Ovary (tissue), 10 donors: ENCODE measurements at places on chromosomes 2 and 18. TPM values are rescaled to one million over a fixed set of nuclear protein-coding genes. Genes with fewer than 3 reads are reported as not detected.

FEV gene
- total RNA-seq, result not detected

COL5A2 gene
- 30.2 TPM for total RNA-seq

TOGARAM2 gene
- 1.8 TPM for total RNA-seq

FECH gene
- 20.3 TPM for total RNA-seq

AQP12A gene
- total RNA-seq, result not detected

TWIST2 gene
- total RNA-seq, result 46.8 TPM

CTIF gene
- total RNA-seq, result 26.8 TPM

ADD2 gene
- total RNA-seq, result 6.2 TPM

DNA sequence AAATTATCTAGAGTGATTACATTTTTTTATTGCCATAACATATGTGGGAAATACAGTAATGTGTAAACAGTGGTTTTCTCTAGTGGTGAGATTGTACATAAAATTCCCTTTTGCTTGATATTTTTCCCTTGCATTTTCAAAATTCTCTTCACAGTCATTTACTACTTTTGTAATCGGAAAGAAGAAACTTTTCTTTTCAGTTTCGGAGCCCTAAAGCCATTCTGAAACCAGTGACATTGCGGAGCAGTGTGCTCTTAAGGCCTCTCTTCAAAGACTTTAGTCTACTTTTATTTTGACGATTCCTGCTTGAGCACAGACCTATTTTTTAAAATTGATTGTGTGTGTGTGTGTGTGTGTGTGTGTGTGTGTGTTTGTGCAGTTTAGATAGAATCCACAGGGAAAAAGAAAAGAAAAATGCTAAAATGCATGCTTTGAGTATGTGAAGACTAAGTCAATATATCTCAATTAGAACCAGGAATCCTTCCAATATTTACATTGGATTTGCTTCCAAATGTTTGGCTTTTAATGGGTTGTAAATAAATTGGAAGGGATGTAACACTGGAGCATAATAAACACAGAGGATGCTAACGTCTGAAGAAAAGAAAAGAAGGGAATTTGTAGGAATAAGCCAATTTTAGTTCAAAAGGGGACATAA, 357.4 kb downstream of the RND3 start:
- no peak for DNase-seq
- H3K36me3 ChIP-seq, result no peaks in the 10 kb centered on the region
- no peaks in the 10 kb centered on the region for H3K27me3 ChIP-seq
- H3K27ac ChIP-seq, result no peak overlapping the region
- no peaks in the 10 kb centered on the region for H3K4me1 ChIP-seq

DNA sequence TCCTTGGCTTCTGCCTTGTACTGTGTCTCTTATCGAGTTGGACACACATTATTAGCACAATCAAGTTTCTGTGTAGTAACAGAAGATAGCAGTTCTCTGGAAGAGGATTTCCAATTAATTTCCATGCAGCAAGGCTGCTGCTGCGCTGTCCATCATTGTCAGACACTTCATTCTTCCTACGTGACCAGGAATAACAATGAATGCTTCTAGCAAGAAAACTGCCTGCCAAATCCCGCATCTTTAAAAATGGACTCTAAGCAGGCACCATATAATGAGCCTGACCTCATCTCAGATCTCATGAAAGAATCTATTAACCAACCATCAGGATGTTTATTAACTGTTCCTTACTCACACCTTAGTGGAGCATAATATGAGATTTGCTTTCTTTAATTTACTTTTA, 1067.7 kb upstream of the FAM98A start:
- H3K27ac ChIP-seq, result no peak overlapping the region
- no peaks in the 10 kb centered on the region for H3K4me1 ChIP-seq
- H3K36me3 ChIP-seq, result no peaks in the 10 kb centered on the region
- no peaks in the 10 kb centered on the region for H3K27me3 ChIP-seq

- H3K4me1 ChIP-seq, result no peaks in the 10 kb centered on the region
- no peak for DNase-seq
- no peaks in the 10 kb centered on the region for H3K36me3 ChIP-seq
- no peaks in the 10 kb centered on the region for H3K27me3 ChIP-seq
Measured at GRCh38 chr2:28209261-28209691, 183.4 kb upstream of the FOSL2 start.

- H3K4me3 ChIP-seq, result no peak overlapping the region
- H3K4me1 ChIP-seq, result no peaks in the 10 kb centered on the region
Measured at GRCh38 chr2:3113122-3113521, 264.5 kb downstream of the EIPR1 start.

- H3K27me3 ChIP-seq, result no peaks in the 10 kb centered on the region
- H3K4me3 ChIP-seq, result no peak overlapping the region
- no peaks in the 10 kb centered on the region for H3K4me1 ChIP-seq
- no peak overlapping the region for H3K27ac ChIP-seq
Measured at GRCh38 chr2:231364961-231365810, 30.3 kb upstream of the B3GNT7 start.

DNA sequence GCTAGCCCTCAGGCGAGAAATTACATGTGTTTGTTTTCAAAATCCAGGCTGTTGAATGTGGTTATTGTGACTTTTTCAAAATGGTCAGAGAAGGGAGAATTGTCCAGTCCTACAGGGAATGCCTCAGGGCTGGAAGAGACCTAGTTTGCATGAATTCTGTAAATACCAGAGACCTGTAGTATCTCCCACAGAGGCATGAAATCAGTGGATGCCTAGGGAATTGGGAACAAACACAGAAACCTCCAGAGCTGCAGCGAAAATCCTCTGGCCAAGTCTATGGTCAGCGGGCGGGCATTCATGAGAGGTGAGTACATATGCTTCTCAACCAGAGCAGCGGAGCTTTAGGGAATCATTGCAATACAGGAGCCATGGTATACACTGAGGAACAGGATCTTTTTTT, 1596.5 kb upstream of the NXPH2 start:
- no peak for DNase-seq
- H3K4me1 ChIP-seq, result no peaks in the 10 kb centered on the region
- no peak overlapping the region for H3K4me3 ChIP-seq
- H3K36me3 ChIP-seq, result no peaks in the 10 kb centered on the region

DNA sequence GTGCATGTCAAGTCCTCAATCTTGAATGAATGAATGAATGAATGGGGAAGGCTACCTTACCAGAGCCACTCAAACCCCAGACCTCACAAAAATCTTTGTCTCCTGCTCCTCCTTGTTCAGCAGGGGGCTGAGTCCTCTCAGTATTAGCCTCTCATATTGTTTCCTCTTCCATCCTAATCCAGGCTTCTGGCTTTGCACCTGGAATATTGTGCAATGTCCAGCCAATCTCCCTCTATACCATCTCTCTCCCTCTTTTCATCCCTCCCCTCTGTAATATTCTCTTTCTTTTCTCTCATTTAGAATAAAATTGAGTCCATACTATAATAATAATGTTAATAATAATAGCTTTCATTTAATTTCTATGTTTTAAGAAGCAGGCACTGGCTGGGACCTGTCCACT, 34.3 kb downstream of the ARHGAP25 start:
- H3K27ac ChIP-seq, result no peak overlapping the region
- DNase-seq, result no peak
- H3K4me1 ChIP-seq, result peaks cover 23% of the 10 kb centered on the region
- H3K27me3 ChIP-seq, result no peaks in the 10 kb centered on the region
- H3K4me3 ChIP-seq, result no peak overlapping the region

GRCh38 chr2:120312860-120313694, 32.9 kb upstream of the INHBB start:
- peaks cover 3% of the 10 kb centered on the region for H3K4me1 ChIP-seq
- H3K27me3 ChIP-seq, result no peaks in the 10 kb centered on the region
- peak overlapping the region; percentile 47 for H3K4me3 ChIP-seq
- H3K36me3 ChIP-seq, result no peaks in the 10 kb centered on the region
- peak; percentile 86 for DNase-seq

GRCh38 chr2:8496617-8497016, 185.2 kb upstream of the ID2 start:
- H3K36me3 ChIP-seq, result no peaks in the 10 kb centered on the region
- no peak overlapping the region for H3K4me3 ChIP-seq
- H3K27me3 ChIP-seq, result no peaks in the 10 kb centered on the region

DNA sequence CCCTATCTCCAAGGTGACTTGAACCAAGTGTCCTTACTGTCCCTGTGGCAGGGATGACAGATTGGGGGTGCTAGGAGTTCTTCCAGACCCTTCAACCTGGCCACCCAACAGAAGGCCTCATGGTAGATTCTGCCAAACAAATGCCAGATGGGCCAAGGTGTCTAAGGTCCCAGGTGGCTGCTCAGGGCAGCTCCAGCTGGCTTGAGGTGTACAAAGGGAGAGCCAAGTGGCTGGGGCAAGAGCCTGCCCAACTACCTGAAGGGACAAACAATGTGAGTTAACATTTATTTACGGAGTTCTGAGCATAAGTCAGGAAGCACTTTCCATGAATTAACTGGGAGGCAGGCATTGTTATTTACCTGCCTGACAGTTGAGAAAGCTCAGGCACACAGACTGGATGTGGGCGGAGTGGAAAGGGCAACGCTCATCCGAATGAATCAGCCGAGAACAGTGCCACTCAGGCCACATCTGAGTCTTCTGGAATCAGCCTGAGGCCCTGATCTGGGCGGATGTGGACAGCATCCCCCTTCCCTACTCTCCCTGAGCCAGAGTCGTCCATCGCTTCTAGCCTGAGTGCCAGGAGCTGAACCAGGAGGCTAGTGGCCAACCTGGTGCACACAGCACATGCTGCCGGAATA, 4.4 kb upstream of the KCNIP3 start:
- DNase-seq, result no peak
- H3K4me1 ChIP-seq, result no peaks in the 10 kb centered on the region
- H3K27me3 ChIP-seq, result no peaks in the 10 kb centered on the region
- H3K27ac ChIP-seq, result no peak overlapping the region

- DNase-seq, result no peak
- H3K4me1 ChIP-seq, result no peaks in the 10 kb centered on the region
- H3K36me3 ChIP-seq, result no peaks in the 10 kb centered on the region
- no peak overlapping the region for H3K27ac ChIP-seq
- H3K27me3 ChIP-seq, result no peaks in the 10 kb centered on the region
Measured at GRCh38 chr2:105712166-105712915, 32.4 kb upstream of the NCK2 start.

- H3K4me1 ChIP-seq, result no peaks in the 10 kb centered on the region
- DNase-seq, result no peak
- no peak overlapping the region for H3K27ac ChIP-seq
- no peak overlapping the region for H3K4me3 ChIP-seq
Measured at GRCh38 chr2:11398750-11399437, 54.5 kb upstream of the ROCK2 start.

GRCh38 chr2:204494681-204495080, 50.6 kb upstream of the PARD3B start:
- H3K27me3 ChIP-seq, result no peaks in the 10 kb centered on the region
- H3K36me3 ChIP-seq, result no peaks in the 10 kb centered on the region
- no peak for DNase-seq
- no peak overlapping the region for H3K4me3 ChIP-seq
- no peak overlapping the region for H3K27ac ChIP-seq

DNA sequence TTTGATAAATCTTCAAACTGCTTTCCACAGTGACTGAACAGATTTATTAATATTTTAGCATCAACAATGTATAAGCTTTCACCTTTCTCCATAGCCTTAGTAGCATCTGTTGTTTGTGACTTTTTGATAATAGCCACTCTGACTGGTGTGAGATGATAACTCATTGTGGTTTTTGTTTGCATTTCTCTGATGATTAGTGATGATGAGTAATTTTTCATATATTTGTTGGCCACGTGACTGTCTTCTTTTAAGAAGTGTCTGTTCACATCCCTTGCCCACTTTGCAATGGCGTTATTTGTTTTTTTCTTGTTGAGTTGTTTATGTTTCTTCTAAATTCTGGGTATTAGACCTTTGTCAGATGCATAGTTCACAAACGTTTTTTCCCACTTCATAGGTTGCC, 952.9 kb downstream of the TRIB2 start:
- no peaks in the 10 kb centered on the region for H3K27me3 ChIP-seq
- H3K4me3 ChIP-seq, result no peak overlapping the region
- H3K27ac ChIP-seq, result no peak overlapping the region
